H7 (cell line): ENCODE measurements at places on chromosomes 12 and 14. TPM values are rescaled to one million over a fixed set of nuclear protein-coding genes. Genes with fewer than 3 reads are reported as not detected.
A peak's percentile ranks its signal among the peaks of the same experiment; 100 is the strongest.

GRCh38 chr14:76811561-76811960 lies 1.1 kb downstream of the ANGEL1 start:
- no peak for DNase-seq

GRCh38 chr14:72008666-72009065 lies 76.4 kb downstream of the RGS6 start:
- no peak for DNase-seq

DNA sequence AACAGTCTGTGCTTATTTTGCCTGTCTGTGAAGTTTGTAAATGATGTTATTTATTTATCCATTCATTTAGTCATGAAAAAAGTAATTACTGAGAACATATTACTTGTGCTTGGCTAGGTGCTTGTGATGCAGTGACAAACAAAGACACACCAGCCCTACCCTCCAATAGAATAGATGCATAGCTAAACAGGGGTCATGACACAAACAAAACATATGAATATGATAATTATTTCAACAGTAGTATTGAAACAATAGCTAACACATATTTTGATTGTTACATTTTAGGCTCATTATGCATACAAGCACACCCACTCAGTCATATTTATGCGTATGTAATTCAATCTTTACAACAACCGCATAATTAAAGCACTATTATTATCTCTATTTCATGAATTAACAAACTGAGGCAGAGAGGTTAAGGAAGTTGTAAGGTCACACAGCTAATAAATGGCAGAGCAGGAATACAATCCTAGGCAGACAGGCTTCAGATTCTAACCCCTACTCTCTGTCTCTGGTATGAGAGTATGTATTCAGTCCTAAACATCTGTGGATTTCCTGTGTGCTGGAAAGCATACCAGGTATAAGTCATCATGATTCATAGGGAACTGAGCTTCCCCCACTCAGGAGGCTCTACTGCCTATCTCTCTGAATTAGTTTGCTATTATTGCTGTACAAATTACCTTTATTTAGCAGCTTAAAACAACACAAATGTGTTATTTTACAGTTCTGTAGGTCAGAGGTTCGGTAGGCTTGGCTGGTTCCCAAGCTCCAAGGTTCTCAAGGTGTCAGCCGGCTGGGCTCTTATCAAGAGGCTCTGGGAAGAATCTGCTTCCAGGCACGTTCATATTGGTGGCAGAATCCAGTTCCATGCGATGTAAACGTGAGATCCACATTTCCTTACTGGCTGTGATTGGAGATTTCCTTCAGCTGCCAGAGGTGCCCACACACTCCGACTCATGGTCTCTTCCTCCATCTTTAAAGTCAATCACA lies 509.4 kb downstream of the GALC start:
- DNase-seq: no peak

DNA sequence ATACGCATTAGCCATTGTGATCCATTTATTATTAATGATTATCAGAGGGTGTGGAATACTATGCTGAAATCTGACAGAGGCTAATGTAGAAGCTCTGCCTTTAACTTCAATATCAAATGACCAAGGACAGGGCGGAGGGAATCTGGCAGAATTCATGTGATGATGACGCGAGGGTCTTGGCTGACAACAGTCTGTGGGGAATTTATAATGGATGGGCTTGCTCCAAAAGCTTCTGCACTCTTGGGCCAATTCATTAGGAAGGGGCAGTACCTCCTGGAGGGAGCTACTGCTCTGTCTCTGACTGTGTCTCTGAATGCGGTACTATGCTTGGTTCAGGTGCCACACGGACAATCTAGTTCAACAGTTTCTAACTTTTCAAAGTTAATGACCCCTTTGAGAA lies 46.2 kb downstream of the GALNT8 start:
- DNase-seq: no peak

DNA sequence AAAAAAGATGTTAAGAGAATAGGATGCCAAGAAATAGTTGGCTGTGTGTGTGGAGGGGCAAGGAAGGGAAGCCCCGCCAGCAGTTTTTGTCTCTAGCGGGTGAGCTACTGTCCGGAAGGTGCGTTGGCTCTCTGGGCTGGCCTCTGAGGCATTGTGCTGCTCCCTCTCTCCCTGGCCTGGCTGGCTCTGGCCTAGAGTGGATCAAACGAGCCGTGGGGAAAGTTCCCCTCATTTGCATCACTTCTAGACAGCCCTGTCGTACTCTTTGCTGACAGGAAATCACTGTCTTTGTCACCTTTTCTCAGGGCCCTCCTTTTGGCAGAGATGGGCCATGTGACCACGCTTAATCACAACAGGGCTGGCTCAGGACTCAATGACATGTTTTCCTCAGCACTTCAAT lies 236.1 kb upstream of the NPAS3 start:
- peak; percentile 2 for DNase-seq

GRCh38 chr12:26109343-26109881 lies 15.4 kb downstream of the BHLHE41 start:
- no peak for DNase-seq

GRCh38 chr14:106308839-106309389 lies 782.5 kb downstream of the TMEM121 start:
- peak; percentile 34 for DNase-seq

DNA sequence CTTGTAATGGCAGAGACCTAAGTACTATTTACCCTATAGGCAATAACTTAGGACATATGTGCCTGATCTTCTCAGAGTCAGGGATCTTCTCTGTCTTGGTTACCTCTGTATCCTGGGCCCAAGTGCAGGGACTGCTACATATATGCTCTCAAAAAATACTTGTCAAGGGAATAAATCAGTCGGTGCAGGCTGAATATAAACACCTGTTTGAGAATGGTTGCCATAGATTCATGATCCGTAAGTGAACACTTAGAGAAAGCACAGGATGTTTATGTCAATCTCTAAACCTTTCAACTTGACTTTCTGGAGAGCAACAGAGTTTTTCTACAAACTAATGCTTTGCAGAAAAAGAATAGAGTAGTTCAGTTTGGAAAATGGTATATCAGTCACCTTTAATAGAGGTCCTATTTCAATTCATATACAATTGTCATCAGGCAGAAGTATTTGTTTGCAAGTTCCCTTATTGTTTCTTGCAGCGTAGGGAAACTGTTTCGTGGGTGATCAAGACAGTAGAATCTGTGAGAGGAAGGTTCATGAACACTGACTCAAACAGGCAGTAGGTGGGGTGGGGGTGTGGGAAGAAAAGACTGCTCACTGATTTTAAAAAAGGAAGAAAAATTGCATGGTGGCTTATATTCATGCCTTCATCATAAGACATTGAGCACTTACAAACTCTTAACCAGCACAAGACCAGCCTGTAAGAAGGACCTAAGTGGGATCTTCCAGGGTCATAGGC lies 6.0 kb upstream of the UBE2N start:
- no peak for DNase-seq

- DNase-seq: no peak
Measured at GRCh38 chr12:110940296-110940695, 19.9 kb upstream of the MYL2 start.

DNA sequence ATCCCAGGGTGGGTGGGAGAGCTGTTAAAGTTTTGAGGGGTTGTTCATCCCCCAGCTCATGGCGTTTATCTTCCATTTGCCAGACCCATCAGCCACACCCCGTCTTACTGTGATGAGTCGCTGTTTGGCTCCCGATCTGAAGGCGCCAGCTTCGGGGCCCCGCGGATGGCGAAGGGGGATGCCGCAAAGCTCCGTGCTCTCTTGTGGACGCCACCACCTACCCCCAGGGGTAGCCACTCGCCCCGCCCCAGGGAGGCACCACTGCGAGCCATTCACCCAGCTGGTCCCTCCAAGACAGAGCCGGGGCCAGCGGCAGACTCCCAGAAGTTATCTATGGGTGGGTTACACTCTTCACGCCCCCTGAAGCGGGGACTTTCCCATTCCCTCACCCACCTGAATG lies 5.7 kb downstream of the RITA1 start:
- DNase-seq: peak; percentile 42

- DNase-seq: no peak
Measured at GRCh38 chr12:54725233-54725843, 77.2 kb upstream of the DCD start.

Gene DLGAP5
- total RNA-seq: 102 and 147 TPM in 2 replicates

Gene FANCM
- total RNA-seq: 9.1 and 14.6 TPM in 2 replicates

Gene GARIN6
- not detected in 2 replicates for total RNA-seq

Gene DEPDC4
- 2.9 and 5.3 TPM in 2 replicates for total RNA-seq

Gene P2RX7
- 0.07 TPM in 1 of 2 replicates, not detected in the other for total RNA-seq

Gene LRRC10
- total RNA-seq: not detected in 2 replicates

Gene NELL2
- total RNA-seq: 35.7 and 38.8 TPM in 2 replicates
